Brain pericyte (primary cell): ENCODE measurements at places on chromosomes 3 and 15.

- no peak for DNase-seq
Measured at GRCh38 chr3:53261712-53262111, 5.9 kb upstream of the TKT start.

- no peak for DNase-seq
Measured at GRCh38 chr15:78320183-78320582, 20.0 kb upstream of the CRABP1 start.

DNA sequence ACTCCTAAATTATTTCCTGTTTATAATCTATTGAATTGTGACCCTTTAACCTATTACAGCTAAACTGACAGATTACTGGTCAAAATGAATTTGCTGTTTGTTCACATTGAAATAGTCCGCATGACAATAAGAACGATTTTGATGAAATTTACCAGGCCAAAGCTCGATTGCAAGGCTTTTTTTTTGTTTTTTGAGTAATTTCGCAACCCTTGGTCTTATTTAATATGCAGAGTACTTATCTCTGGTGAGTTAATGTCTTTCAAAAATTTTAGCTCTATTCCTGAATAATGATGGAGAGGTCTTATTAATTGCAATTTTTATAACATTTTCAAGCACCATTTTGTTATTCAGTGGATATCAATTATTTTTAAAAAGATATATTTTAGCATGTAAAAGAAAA, 362.4 kb downstream of the OTOL1 start:
- no peak for DNase-seq

DNA sequence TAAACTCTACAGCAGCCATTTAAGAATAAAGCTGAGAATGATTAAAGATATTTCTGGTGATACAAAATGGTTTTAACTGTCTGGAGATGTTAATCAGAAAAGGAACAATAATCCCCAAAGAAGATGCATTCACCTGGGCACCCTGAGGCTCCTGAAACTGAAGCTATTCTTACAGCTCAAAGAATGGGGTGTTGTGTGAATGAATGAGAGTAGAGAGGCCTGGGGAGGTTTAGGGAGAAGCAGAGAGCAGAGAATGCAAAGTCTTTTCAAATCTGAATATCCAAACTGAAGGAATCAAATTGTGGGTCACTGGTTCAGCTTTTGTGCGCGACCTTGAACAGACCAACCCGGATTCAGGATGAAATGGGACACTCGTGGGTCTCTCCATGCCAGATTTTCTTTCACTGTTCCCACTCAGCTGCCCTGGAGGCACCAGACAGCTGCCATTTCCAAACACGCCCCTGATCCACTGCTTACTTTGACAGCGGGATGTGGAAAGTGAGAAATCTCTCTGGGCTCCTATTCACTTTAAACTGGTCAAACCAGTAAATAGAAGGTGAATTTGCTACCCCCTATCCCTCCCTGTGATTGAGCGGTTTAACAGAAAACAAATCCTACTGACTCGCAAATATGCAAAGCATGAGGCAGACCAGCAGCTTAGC, 485.5 kb upstream of the THBS1 start:
- DNase-seq = no peak
